Stimulated activated CD4-positive, alpha-beta T cell treated with anti-CD3 and anti-CD28 coated beads, Interleukin-12 subunit alpha, Interleukin-12 subunit beta, amount 100 ng/mL, for 48 hours (primary cell): ENCODE measurements at places on chromosomes 7 and 10.

- no peak for DNase-seq
Measured at GRCh38 chr10:50651808-50652207, 28.1 kb upstream of the SGMS1 start.

DNA sequence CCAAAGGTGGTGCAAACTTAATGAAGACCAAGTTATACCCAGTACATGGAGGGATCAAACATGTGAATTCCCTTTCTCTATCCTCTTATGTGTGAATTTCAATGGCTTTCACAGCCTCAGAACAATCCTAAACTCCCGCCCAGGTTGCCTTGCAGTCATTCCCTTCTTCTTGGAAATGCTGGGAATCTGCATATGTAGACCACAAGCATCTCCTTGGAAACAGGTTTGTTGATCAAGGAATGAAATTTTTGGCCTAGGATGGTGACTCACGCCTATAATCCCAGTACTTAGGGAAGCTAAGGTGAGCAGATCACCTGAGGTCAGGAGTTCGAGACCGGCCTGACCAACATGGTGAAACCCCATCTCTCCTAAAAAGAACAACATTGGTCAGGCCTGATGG is 77.8 kb upstream of the ABI1 start:
- no peak for DNase-seq

- DNase-seq = no peak
Measured at GRCh38 chr10:5583525-5584175, 58.9 kb downstream of the CALML3 start.

GRCh38 chr7:21367081-21367480 is 60.8 kb upstream of the SP4 start:
- no peak for DNase-seq

- DNase-seq = no peak
Measured at GRCh38 chr7:128909625-128910568, 612 bp downstream of the KCP start.

- no peak for DNase-seq
Measured at GRCh38 chr10:49498425-49498824, 40.5 kb downstream of the ERCC6 start.

GRCh38 chr10:130739757-130740145 is 571.8 kb downstream of the TCERG1L start:
- no peak for DNase-seq

- no peak for DNase-seq
Measured at GRCh38 chr10:59336632-59337031, 25.7 kb downstream of the FAM13C start.

- DNase-seq = no peak
Measured at GRCh38 chr7:79775911-79776310, 322.4 kb upstream of the MAGI2 start.

DNA sequence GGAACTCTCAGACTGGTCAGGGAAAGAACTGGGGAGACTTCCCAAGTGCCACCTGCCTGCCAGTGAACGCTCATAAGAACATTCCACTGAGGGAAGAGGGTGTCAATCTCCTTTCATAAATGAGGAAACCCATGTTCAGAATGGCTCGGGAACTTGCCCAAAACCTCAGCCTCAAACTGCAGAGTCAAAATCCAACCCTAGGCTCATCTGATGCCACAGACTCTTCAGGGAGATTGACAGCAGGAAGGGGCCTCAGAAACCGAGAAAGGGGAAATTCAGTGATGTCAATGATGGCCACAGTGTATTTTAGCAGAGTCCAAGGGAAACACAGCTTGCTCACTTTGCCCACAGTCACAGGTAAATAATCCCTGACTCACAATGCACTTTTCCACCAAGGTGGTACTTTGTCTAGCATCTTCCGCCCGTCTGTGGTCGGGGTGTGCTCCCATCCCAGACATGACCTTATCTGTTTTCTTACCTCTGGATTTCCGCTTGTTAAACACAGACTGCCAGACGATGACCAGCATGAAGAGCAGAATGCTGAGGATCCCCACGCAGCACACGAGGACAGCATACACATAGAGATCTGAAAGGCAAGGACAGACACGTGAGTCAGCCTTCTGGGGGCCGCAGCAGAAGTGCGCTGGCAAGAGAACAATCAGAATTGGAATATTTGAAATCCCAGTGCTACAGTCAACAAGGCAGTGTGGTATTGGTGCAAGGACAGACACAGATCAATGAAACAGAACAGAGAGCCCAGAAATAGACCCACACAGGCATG is 38.4 kb downstream of the VSTM4 start:
- DNase-seq = peak; percentile 1

DNA sequence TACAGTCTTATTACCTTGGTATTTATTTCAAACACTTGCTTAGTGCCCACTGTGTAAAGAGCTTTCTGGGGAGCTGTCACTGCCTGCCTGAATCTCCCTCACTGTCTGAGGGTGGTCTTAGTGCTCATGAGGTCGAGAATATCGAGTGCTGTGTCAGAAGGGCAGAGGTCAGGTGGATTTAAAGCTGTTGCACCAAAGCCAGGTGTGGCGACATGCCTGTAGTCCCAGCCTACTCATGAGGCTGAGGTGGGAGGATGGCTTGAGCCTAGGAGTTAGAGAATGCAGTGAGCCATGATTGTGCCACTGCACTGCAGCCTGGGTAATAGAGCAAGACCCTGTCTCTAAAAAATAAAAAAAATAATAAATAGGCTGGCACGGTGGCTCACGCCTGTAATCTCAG is 20.9 kb downstream of the CCM2 start:
- no peak for DNase-seq

- DNase-seq = peak; percentile 44
Measured at GRCh38 chr7:37336259-37336658, 112.4 kb downstream of the ELMO1 start.

DNA sequence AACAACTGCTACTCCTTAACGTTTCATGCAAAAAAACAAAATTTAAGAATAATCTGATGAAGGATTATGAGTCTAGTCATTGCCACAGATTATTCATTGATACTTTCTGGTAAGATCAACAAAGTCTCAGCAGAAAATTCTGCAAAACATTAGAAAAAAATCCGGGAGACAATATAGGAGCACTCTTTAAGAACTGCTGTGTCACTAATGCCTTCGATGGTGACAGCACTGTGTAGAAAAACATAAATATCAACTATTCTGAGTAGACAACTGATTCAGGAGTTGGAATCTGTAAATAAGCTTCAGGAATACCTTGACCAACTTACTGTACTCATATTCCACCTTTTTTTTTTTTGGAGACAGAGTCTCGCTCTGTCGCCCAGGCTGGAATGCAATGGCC is 69.0 kb downstream of the CYTH3 start:
- no peak for DNase-seq

DNA sequence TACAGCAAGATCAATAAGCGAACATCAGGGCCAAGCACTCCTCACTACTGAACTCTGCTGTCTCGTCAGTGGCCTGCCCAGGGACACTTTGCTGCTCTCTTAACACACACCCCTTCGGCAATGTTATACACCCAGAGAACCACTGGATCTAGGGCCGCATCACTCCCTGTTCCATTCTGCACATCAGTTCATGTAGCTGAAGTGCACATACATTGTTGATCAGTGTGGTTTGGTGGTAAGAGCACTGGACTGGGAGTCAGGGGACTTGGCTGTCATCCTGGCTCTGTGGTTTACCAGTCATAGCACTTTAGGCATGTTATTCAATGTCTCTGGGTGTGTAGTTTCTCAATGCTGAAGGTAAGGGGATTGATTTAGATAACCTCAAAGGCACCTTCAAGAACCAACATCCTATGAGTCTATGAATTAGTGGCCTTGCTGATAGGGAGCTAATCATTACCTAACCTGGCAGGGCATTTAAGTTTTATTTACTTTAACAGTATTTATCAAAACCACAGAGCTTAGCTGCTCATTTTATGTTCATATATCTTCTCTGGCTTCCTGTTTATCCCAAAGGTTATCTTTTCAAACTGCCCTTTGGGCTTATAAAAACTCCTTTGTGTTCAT is 24.8 kb downstream of the DUSP5 start:
- no peak for DNase-seq

DNA sequence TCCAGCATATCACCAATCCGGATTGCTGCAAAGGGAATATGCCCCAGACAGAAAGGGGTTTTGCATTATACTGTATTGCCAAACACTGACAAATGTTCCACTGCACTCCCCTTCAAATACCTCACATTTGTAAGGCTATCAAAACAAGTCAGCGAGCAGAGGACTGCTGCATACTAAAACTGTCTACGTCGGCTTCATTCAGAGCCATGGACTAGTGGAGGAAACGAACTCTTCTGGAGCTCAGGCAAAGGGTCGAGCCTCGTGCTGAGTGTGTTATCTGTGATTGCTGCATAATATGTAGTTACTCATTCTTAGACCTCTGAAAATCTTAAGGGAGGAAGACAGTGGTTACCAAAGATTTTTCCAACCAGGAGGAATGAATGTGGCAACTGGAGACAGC is 200.2 kb downstream of the DYNC1I1 start:
- no peak for DNase-seq

GRCh38 chr7:89200758-89201157 is 405.2 kb upstream of the TEX47 start:
- no peak for DNase-seq

DNA sequence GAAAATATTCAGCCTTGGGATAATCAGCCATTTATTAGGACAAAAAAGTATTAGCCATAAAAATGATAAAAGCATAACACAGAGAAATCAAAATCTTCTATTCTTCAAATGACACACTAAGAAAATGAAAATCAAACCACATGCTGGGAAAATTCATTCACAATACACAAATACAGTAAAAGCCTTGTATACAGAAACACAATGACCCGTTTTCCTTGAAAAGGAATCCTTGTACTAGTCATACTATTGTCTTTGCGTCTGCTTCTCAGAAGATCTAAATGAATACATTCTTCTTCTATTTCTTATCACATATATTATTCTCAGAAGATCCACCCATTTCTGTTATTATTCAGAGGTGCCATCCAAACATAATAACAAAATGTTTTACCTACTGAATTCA is 749.1 kb downstream of the CNTNAP2 start:
- DNase-seq = no peak

DNA sequence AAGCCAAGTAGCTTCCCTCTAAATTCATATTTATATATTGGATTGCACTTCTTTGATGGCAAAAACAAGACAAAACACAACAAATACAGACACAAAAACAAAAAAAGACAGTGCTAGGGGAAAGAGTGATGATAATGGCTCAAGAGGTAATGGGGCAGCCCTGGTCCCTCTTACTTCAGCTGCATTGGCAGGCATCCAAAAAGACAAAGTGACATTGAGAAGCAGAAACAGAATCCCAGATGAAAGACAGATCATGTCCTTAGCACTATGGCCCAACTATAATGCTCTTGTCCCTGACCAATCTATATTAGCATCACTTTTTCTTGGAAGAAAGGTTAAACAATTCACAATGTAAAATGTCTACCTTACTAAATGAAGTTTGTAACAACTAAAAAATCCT is 76.2 kb downstream of the GPR85 start:
- DNase-seq = no peak

- no peak for DNase-seq
Measured at GRCh38 chr10:5732141-5732540, 47.5 kb downstream of the TASOR2 start.

DNA sequence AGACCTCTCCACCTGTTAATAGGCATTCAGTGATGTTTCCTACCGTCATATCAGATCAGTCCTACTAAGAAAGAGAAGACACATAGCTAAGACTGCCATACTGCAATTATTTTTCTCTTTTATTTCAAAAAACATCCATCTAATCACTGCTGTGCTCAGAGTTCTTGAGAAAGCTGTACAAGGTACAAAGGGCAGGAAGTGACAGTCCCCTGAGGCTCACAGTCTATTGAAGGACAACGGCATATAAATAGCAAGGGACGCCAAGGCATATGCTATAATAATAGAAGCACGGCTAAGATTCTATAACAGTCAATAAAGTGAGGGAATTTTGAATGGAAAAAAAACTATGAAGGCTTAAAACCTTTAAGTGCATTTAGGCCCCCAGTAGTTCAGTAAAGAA is 415.3 kb upstream of the NRP1 start:
- DNase-seq = no peak

GRCh38 chr7:136251826-136252225 is 274.7 kb upstream of the MTPN start:
- DNase-seq = no peak

GRCh38 chr10:81021428-81022129 is 483.9 kb downstream of the SH2D4B start:
- no peak for DNase-seq

DNA sequence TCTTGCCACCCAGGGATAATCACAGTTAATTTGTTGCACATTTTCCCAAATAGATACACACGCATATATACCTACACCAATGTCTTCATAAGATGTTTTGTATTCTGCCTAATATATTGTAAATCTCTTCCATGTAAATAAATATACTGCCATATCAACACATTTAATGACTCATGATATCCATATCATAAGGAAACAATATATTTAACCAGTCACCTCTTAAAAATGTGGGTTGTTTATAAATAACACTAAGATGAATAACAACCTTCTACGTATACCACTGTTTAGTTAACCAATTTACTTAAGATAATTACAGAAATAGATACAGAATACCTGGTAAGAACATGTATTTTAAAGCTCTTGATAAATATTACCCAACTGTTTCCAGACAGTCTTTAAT is 38.2 kb downstream of the ELAPOR2 start:
- DNase-seq = no peak

- DNase-seq = no peak
Measured at GRCh38 chr7:44811093-44811492, 14.6 kb downstream of the PPIA start.

DNA sequence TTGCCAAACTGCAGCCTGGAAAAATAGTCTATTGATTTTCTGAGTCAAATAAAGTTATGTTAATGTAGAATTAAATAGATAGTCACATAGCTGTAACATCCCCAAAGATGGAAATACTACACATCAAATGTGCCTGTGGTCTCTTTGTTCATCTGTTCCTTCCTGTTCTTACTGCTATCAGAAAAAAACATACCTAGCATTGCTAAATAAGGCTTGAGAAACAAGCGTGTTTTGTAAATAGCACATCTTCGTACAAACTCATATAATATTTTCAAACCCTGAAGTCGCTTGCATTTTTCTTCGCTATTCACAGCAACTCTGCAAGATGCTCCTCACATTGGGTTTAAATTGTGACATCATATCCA is 116.1 kb downstream of the KLF6 start:
- DNase-seq = no peak

DNA sequence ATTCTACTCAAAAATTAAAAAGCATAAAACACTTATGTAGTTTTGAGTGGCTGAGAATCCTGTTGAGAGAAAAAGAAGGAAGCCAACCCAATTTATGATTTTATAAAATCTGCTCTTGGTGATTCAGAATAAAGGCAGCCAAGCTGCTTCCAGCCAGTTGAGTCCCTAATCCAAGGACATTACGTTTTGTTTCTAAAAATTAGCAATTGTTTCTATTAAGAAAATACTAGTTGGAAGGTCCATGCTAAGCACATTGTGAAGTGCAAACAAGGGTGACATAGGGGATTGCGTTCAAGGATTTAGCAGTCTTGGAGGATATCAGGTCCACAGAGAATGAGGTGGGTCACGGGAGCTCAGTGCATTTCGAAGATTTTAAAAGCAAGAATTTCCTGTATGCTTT is 987.7 kb downstream of the TYW1 start:
- DNase-seq = no peak
